ENCODE measurements at places on chromosomes 6 and 20. TPM values are rescaled to one million over a fixed set of nuclear protein-coding genes. Genes with fewer than 3 reads are reported as not detected.

DNA sequence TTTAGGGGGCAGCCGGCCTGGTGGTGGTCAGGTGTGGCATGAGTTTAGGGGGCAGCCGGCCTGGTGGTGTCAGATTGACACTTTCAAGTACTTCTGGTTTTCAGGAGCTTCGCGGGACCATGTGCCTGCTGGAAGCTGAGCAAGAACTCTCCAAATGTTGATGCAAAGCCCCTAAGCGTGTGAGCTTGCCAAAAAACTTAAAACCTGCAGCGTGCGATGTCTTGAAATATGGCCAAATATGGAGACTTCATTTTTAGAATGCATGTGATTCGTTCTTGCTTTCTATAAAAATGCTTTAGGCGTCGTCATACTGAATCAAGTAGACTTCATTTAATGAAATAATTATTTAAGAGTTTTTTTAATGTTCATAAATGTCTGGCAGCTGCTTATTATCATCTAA, 149.4 kb downstream of the SMOC2 start:
- no peak for DNase-seq

DNA sequence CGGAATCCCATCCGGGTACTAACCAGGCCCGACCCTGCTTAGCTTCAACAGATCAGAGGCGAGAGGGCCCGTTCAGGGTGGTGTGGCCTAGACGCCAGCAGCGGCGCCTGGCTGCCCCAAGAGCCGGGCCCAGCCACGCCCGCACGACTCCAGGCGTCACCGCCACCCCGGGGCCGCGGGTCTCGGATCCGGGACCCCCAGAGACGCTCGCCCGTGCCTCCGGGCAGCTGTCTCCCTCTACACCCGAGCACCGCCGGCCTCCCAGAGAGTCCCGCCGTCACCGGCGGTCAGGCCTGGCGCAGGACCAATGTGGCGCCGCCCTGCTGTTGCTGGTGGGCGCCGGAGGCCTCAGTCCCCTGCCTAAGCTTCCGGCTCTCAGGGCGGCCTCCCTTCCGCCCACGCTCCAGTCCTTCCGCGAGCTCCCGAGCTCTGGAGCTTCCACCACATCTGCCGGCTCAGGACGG, 441.2 kb upstream of the DEFB115 start:
- no peak for DNase-seq

GRCh38 chr6:147546501-147547368, 38.2 kb downstream of the SAMD5 start:
- no peak for DNase-seq

Gene MMP24
- 1.6 TPM for total RNA-seq
